Activated CD4-positive, alpha-beta memory T cell treated with anti-CD3 and anti-CD28 coated beads for 36 hours (primary cell): ENCODE measurements at places on chromosomes 5 and 9. TPM values are rescaled to one million over a fixed set of nuclear protein-coding genes. Genes with fewer than 3 reads are reported as not detected.
A peak's percentile ranks its signal among the peaks of the same experiment; 100 is the strongest.

- no peak for DNase-seq
Observed at GRCh38 chr5:106303911-106304310, 1366.8 kb downstream of the EFNA5 start.

DNA sequence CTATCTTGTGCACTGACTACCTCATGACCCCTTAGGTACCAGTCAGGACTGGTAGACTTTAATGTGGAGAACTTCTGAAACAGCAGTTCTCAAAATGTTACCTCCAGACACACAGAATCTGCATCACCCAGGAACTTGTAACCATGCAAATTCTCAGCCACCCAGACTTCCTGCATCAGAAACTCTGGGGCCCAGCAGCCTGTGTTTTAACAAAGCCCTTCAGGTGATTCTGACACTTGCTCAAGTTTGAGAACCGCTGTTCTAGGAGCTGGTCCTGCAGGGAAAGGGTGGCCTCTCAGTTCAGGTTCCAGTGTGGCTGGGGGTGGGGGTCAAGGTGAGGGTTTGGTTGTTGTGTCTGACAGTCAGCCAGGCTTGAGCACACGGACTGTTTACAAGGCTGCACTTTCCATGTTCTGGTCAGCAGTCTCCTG lies 28.4 kb downstream of the ZFP62 start:
- peak; percentile 74 for DNase-seq

DNA sequence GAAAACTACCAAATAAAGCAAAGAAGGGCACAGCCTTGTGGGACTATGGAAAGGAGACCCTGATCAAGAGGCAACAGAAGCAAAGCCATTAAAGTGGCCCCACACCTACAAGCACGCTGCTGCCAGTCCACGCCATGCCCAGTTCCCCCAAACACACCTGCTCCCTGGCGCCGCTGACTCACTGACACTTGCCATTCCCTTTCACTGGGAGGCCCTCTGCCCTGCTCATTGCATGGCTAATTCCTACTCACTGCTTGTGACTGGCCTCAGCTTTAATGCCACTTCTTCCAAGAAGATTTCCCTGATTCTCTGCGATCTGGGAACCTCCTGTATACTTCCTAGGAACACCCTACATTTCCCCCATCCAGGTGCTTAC lies 71.2 kb upstream of the TAF1L start:
- no peak for DNase-seq

DNA sequence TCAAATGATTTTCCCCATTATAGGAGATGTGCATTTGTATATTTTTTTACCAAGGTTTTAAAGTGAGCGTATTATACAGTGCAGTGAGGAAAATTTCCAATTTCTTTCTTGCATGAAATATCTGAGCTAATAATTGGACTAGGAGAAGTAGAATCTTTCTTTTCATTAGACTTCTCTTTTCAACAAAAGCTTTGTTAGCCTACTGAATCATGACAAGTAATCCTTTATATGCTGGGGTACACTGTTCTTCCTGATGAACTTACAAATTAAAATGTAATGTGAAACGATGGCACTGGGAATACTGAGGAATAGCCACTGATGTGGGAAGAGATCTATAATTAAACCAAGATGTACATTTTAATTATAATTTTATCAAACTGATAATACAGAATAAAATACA lies 829.6 kb downstream of the PTPRD start:
- no peak for DNase-seq

GRCh38 chr9:107513464-107514100 lies 24.0 kb upstream of the KLF4 start:
- no peak for DNase-seq

- no peak for DNase-seq
Observed at GRCh38 chr5:169178754-169179153, 122.2 kb downstream of the SLIT3 start.

GRCh38 chr5:39605145-39605544 lies 180.4 kb upstream of the DAB2 start:
- DNase-seq, result no peak

- peak; percentile 25 for DNase-seq
Observed at GRCh38 chr5:172451771-172452197, 2.5 kb downstream of the SH3PXD2B start.

- DNase-seq, result no peak
Observed at GRCh38 chr5:150339841-150340240, 17.7 kb upstream of the TCOF1 start.

GRCh38 chr5:142327111-142327842 lies 2.5 kb upstream of the SPRY4 start:
- DNase-seq, result no peak

DNA sequence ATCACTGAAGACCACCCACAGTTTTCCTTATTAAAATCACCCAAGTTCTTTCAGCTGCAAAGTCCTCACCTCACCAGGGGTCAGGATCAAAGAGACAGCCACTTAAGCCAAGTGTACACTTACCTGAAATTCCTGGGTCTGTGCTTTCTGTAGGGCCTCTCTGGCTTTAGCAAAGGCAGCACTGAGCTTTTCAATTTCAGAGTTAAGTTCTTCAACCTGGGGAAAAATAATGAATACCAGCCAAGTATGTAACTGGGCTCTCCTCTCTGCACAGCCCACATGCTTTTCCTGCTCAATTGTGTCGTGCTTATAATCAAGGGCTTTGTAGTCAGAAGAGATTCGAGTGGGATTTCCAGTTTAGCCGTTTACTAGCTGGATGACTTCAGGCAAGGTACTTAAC lies 55.1 kb downstream of the CDK5RAP2 start:
- no peak for DNase-seq

GRCh38 chr9:124312290-124313265 lies 54.8 kb downstream of the NEK6 start:
- DNase-seq, result no peak

GRCh38 chr9:96135076-96135752 lies 166.8 kb downstream of the HSD17B3 start:
- DNase-seq, result no peak

RETREG1 gene
- 10.1 TPM for total RNA-seq

LAMC3 gene
- 0.34 TPM for total RNA-seq

CAAP1 gene
- 18.8 TPM for total RNA-seq

ENHO gene
- 0.36 TPM for total RNA-seq

FOXD4L5 gene
- not detected for total RNA-seq

RNF208 gene
- 3.4 TPM for total RNA-seq

CEL gene
- 1.0 TPM for total RNA-seq

ENTPD2 gene
- total RNA-seq, result not detected
